T-helper 22 cell (primary cell): ENCODE measurements at places on chromosomes 7 and 10.

GRCh38 chr10:86829472-86829871 is 73.1 kb downstream of the BMPR1A start:
- no peak for DNase-seq

- DNase-seq: no peak
Measured at GRCh38 chr7:50416527-50417182, 33.5 kb downstream of the FIGNL1 start.

DNA sequence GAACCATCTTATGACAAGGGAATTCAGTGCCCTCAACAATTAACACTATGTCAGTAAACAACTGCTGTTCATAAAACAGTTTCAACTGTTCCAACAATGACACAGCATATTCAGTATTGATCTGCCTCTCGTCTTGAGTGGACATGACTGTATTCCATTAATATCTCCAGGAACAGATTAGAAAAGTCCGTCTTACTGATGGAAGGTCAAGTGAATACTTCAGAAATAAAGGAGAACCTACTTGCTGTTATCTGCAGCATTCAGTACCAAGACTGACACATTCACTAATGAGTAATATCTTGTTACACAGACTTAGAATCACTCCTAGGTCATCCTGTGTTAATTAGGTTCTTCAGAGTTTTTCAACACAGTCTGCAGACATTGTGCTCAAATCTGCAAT is 12.1 kb downstream of the KBTBD2 start:
- no peak for DNase-seq

- no peak for DNase-seq
Measured at GRCh38 chr7:111987115-111987826, 218.9 kb downstream of the DOCK4 start.

- no peak for DNase-seq
Measured at GRCh38 chr7:158406801-158407200, 180.8 kb downstream of the PTPRN2 start.

- DNase-seq: peak; percentile 60
Measured at GRCh38 chr7:38232502-38233366, 40.7 kb downstream of the TARP start.

DNA sequence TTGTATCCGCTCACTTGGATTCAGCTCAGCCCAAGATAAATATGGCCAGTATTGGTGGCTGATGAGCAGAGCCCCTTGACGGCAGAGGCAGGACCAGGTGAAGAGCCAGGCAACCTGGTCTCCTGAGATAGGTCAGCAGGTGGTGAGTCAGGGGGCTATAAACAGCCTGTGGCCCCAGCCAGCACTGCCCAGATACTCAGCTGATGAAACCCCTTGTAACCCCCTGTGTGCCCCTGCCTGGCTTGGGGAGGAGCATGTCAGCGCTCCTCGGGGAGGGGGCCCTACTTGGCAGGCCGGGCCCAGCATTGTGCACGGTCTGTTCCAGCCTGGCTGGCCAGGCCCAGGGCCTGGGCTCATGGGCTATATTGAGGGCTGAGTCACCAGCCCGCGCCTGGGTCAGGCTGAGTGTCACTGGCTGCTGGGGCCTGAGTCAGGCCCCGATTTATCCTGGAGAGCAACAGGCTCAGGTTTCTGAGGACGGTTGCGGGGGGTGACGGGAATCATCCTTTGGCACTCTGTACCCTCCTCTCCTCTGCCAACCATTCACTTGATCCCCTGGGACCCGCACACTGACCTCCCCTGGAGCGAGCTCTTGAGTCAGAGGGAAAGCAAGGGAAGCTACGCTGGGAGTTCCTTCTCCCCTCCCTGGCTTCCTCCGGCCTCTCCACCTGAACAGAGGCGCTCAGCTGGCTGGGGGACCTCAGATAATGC is 2.8 kb upstream of the FLNC start:
- DNase-seq: no peak
